Stimulated activated CD4-positive, alpha-beta T cell treated with anti-CD3 and anti-CD28 coated beads, Interleukin-15, amount 100 ng/mL, for 1 hour (primary cell): ENCODE measurements at places on chromosomes 3 and 15.

- DNase-seq, result no peak
Observed at GRCh38 chr15:47813748-47814384, 96.6 kb downstream of the SEMA6D start.

- no peak for DNase-seq
Observed at GRCh38 chr15:58684751-58685150, 64.8 kb downstream of the ADAM10 start.

DNA sequence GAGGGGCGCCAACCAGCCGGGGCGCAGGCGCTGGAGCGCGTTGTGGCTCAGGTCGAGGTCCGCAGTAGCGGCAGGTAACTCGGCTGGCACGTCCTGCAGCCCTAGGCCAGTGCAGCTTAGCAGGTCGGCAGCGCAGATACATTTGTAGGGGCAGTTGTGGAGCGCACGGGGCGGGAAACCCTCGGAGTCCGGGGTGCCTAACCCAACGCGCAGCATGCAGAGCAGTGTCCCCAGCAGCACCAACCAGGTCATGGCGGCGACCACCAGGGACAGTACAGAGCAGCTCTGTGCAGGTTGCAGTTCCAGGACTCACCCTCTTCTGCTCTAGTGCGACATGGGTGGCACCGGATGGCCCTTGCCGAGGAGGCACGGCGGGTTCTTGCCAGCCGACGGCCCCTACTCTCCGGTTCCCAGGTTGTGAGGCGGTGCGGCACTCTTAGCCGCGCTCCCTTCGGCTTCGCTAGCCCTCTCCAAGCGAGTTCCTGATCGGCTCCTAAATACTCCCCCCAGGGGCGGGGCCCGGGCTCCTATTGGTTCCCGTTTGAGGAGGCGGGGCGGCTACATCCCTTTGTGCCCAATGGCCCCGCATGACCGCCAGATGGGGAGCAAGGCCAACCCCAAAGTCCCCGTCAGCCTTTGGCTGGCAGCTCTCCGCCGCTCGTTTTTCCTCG, at the start of gene AMIGO3:
Gene AMIGO3 (minus strand): TSS at position 471 of the 671 bp plus-strand sequence. CDS start 219 bp downstream, at position 252.
- DNase-seq, result peak; percentile 72

- no peak for DNase-seq
Observed at GRCh38 chr15:93146196-93146595, 57.2 kb upstream of the RGMA start.

- no peak for DNase-seq
Observed at GRCh38 chr3:156741935-156742334, 67.5 kb downstream of the TIPARP start.
